AML-193 (cell line): ENCODE measurements at places on chromosomes 16 and 17.

DNA sequence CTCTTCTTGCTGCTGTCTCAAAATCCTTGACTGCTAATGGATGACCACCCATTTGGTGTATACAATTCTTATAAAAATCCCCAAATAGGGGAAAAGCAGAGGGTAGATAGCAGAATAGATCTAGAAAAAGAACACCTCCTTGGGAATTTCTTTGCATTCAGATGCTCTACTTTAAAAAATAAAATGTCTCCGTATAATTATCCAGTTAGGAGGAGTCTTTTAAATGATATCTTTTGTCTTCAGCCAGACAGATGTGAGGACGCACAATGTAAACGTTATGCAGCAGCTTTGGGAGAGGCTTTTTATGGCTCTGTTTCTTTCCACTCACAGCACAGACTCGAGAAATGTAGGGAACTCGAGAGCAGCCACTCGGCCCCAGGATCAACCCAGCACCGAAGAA lies 300.2 kb downstream of the IRF8 start:
- no peak for DNase-seq

- DNase-seq, result peak; percentile 91
Observed at GRCh38 chr17:47315451-47316266, 8.1 kb upstream of the EFCAB13 start.

DNA sequence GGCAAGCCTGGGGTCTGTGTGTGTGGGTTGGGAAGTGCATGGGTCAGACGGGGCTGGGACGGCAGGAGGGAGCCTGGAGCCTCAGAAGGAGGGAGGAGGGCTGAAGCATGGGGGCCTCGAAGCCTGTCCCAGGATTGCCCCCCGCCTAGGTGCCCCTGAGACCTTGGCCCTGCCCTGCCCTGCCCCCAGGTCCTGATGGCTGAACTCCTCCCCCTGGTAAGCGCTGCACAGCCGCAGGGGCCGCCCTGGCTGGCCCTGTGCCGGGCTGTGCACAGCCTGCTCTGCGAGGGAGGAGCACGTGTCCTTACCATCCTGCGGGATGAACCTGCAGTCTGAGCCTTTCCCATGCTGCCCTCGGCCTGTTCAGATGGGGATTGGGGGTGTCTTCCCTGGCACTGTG lies 4.4 kb downstream of the TEDC2 start:
- DNase-seq, result no peak

GRCh38 chr16:20191566-20191965 lies 117.9 kb upstream of the GPR139 start:
- no peak for DNase-seq

DNA sequence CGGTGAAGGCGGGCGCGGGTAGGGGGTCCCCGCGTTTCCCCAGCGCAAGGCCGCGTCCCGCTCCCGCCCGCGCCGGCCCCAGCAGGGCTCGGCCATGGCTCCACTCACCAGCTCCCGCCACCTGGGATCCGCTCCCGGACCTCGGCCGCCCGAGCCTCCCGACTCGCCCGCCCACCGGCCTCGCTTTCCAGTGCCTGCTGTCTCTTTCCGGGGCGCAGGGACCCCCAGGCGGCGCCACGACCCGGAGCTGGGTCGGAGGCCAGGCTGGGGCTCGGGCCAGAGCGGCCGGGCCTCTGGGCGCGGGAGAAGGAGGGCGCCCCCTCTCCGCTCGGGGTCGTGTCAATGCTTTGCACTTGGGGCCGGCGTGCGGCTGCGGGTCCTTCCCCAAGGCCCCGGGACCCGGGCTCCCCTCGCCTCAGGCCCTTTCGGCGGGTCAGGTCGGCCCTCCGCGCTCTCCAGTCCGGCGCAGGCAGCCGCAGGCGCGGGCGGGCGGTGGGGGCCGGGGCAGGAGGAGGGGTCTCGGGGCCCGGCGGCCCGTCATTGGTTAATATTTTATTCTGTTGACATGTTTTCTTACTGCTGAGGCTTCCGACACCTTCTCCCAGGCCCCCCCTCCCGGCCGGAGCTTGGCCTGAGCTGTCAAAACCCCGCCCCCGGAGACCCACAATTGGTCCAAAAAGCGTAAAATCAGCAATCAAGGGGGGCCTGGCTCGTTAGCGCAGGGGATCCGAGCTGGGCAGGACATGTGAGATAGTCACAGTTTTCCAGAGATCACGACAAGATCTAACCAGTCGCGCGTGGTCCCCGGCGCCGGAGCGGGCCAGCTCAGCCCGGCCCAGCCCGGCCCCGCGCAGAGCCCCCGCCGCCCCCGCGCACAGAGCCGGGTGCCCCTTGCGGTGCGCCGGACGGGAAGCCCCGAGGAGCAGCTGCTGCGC lies at the start of gene TBX2:
Gene TBX2, plus strand, starts transcription at position 713 of the 935 bp plus-strand sequence. CDS start 334 bp downstream, outside the sequence.
- DNase-seq, result no peak
